Activated T-cell treated with anti-CD3 and anti-CD28 coated beads, Interleukin-2, amount 50 U/mL, for 72 hours (primary cell): ENCODE measurements at places on chromosomes 6 and 20.

- DNase-seq: no peak
Measured at GRCh38 chr20:35575958-35576357, 34.1 kb downstream of the ERGIC3 start.

DNA sequence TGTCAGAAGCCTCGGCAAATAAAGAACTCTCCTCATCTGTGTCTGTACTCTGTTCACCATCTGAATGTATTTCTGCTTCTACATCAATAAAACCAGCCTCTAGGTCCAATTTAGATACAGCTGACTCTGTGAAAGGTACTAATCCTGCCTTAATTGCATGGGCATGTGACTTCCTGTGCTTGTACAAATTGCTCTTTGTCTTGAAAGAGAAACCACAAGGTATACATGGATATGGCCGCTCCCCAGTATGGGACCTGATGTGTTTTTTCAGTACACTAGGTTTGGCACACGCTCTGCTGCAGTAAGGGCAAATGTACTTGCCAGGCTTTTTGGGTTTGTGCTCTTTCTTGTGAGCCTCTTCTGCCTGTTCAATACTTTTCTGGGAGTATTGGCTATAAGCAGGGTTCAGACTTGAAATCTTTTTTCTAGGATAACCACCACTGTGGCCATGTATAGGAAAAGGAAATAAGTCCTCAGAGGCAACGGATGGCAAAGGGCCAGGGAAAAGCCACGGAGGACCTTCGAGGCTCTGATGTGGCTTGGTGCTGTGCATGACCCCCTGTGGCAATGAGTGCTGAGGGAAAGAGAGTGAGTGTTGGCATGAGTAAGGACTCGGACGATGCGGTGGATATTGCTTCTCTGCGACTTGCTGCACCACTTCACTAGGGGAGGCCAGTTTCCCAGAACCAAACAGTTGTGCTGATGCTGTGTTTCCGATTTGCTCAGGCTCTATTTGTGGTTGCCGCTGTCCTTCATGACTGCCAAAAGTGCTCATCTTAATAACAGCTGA lies 170.9 kb downstream of the HIVEP2 start:
- peak; percentile 8 for DNase-seq

DNA sequence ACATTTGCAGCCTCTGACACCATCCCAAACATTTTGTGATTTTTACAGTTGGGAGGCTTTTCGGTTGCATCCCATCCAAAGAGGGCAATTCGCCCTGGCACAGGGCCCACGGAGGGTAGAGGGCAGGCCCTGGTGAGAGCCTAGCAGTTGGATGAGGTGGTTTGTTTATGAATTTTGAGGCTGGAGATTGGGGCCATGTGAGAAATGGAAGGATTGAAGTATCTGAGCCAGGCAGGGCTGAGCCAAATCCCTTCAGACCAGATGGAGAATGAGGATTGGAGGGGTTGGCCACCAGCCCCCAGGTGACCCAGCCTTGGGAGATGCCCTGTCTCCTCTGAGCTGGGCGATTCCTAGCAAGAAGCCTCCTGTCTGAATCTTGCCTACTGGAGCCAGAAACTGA lies 52.6 kb upstream of the CCDC167 start:
- no peak for DNase-seq

DNA sequence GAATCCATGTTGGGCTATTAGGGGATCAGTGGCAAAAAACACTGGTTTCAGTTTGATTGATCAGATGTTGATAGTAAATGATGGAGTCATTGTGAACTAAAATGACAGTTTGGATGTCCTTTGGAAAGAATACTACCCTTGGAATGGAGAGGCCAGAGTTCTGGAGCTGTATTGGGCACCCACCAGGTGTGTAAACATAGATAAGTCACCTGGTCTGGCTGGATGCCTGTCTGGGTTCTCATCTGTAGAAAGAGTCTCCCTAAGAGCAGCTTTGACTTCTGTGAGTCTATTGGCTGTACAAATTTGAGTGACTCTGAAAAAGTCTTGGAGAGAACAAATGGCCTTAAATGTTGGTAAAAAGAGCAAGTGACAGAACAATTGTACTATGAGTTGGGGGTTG lies 115.0 kb downstream of the SCP2D1 start:
- DNase-seq: no peak

- no peak for DNase-seq
Measured at GRCh38 chr20:24366336-24367004, 103.0 kb upstream of the SYNDIG1 start.

DNA sequence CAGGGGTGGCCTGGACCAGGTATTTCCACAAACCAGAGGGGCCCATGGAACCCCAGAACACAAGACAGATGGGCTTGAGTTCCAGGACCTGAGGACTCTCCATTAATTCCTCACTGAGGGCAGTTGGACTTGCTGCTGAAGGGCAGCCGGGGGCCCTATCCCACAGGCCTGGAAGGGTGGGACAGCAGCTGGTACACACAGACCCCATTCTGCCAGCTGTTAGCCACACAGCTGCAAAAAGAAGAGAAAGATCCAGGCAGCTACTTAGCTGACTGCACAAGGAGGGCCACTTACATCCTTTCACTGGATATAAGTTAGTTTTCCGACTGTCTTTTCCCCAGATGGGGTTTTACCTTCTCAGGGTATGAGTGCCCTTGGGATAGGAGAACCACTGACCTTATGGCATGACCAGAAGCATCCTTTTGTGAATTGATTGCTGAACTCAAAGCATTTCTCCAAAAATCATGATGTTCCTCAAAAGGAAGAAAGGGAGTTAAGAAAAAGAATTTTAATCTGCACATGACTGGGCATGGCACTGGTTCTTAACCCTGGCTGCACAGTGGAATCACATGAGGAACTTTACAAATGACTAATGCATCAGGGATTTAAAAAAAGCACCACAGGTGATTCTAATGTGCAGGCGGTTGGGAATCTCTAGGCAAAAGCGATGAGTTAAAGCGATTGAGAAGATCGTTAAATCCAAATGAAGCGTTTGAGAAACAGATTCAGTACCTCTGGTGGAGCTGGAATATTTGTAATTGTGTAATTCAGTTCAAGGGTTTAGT lies 199.4 kb downstream of the TFAP2A start:
- no peak for DNase-seq

GRCh38 chr20:60993433-60994044 lies 258.5 kb upstream of the CDH4 start:
- DNase-seq: no peak

DNA sequence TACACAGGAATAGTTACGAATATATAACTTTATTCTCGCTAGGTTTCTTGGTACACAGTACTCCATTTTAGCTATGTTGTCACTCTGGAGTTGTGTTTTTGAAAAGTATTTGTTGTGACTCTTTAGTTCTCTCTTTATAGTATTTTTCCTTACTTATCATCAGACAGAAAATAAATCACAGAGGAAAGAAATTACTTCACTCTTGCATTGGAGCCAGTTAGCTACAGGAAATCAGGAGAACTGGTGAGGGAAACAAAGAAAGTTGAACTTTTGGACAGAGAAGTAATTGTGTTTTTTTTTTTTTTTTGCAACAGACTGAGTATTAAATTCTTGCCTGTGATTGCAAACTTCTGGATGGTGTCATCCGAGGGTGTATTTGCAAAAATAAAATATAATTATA lies 33.9 kb downstream of the DSE start:
- no peak for DNase-seq

DNA sequence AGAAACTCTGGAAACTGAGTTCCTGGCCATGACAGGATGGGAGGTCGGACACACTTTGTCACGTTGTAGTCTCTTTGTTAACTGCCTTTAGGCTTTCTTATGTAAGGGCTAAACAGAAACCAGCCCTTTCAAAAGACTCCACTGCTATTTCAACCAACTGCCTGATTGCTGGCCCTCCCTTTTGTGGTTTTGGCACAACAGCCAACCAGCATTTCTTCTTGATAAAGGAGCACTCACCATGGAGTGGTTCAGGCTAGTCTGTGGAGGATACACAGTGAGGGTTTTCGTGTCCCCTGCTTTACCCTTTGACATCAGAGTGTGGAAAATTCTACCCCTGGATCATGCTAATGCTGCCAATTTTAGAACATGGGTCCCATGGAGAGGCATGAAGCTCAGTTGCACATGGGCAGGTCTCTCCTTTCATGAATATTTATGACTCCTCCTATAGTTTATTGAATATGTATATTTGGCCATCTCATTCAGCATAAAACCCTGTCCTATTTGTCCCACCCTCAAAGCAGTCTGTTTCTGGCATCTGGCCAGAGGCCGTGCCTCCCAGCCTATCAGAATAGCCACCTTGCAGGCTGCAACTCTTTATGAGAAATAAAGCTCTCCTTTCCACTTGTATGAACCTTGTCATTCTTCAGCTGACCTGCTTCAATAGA lies 148.3 kb downstream of the HS3ST5 start:
- no peak for DNase-seq

- DNase-seq: no peak
Measured at GRCh38 chr6:46051962-46052361, 36.3 kb upstream of the CLIC5 start.

DNA sequence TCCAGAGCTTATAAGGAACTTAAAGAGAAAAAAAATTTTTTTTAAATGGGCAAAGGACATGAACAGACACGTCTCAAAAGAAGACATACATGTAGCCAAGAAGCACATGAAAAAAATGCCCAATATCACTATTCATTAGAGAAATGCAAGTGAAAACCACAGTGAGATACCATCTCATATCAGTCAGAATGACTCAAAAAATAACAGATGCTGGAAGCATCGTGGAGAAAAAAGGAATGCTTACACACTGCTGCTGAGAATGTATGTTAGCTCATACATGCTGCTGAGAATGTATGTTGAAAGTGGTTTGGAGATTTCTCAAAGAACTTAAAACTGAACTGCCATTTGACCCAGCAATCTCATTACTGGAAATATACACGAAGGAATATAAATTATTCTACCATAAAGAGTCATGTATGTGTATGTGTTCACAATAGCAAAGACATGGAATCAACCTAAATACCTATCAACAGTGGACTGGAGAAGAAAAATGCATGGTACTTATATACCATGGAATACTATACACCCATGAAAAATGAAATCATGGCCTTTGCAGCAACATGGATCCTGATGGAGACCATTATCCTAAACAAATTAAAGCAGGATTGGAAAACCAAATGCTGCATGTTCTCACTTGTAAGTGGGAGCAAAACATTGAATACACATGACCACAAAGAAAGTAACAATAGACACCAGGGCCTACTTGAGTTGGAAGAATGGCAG lies 5.2 kb downstream of the OR11A1 start:
- no peak for DNase-seq

GRCh38 chr6:24709014-24709711 lies 9.8 kb downstream of the C6orf62 start:
- no peak for DNase-seq

- DNase-seq: no peak
Measured at GRCh38 chr20:13453367-13453766, 185.4 kb downstream of the TASP1 start.

- no peak for DNase-seq
Measured at GRCh38 chr6:27836141-27836782, 75.9 kb downstream of the OR2B2 start.

DNA sequence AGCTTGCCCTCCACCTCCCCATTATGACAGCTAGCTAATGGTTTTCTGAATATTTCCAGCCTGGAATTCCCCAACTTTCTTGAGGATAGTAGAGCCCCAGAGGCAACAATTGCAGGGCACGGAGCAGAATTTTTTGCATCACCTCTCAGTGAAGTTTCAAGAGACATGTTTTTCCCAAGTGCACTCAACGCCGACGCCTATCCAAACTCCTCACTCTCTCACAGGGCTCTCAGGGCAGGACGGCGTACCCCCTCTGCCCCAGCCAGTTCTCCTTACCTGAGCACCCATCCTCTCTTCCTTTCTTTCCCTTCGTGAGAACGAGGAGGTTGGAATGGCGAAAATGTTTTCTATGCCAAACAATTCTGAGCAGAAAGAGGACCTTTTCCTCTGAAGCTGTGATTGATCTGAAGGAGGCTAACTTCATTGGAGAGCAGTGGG lies 83.1 kb upstream of the FOXQ1 start:
- no peak for DNase-seq

GRCh38 chr6:154352898-154353585 lies 3.6 kb downstream of the IPCEF1 start:
- peak; percentile 56 for DNase-seq

DNA sequence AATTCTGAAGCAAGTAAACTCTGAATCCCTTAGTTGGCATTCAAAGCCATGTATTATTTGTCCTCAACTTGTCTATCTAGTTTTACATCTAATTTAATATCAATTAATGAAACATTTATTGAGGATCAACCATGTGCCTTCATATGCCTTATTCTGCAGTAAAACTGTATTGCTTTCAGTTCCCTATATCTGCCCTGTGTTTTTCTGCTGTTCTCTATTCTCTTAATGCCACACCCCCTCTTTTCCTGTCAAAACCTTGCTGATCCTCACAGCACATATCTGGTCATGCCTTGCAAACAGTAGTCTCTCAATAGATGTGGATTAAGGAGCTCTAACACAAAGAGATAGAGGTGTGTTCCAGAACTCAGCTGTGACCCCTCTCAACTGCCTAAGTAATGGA lies 2.0 kb downstream of the FIG4 start:
- no peak for DNase-seq

DNA sequence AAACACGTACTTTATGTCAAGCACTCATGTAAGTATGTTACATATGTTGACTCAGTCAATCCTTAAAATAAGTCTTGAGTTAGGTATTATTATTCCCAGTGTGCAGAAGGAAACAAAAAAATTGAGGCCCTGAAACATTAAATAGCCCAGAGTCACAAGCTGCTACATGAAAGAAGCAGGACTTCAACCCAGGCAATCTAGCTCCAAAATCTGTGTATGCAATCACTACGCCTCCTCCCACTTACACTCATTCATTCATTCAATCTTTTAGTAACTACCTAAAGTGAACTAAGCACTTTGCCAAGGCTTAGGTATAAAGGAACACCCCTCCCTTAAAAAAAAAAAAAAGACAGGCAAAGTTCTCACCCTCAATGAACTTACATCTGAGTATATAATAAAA lies 9.3 kb downstream of the ARHGAP18 start:
- no peak for DNase-seq

- DNase-seq: no peak
Measured at GRCh38 chr6:1940381-1940780, 305.0 kb downstream of the GMDS start.

DNA sequence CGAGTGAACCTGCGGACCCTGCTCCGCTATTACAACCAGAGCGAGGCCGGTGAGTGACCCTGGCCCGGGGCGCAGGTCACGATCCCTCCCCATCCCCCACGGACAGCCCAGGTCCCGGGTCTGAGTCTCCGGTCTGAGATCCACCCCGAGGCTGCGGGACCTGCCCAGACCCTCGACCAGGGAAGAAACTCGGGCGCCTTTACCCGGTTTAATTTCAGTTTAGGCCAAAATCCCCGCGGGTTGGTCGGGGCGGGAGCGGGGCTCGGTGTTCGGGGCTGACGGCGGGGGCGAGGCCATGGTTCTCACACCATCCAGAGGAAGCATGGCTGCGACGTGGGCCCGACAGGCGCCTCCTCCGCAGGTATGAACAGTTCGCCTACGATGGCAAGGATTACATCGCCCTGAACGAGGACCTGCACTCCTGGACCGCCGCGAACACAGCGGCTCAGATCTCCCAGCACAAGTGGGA lies 46.9 kb upstream of the TRIM26 start:
- DNase-seq: peak; percentile 41

DNA sequence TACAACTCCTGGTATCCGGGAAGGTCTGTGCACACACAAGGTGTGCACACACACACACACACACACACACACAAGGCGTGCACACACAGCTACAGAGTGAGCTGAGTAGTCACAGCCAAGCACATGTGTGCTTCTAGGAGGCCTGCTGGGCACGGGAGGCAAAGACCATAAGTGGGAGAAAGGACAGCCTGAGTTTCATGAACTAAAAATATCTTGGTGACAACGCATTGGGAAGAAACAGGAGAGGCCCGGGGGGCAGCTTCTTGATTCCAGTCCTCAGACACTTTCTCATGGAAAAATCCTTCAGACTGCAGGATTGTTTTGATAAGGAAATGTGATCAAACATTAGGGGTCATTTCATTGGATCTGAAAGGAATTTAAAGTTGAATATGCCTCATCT lies 2.6 kb downstream of the TRAF3IP2 start:
- DNase-seq: no peak
